ENCODE measurements at places on chromosomes 5 and 9.

GRCh38 chr5:87231037-87231808 lies 36.5 kb upstream of the RASA1 start:
- DNase-seq = no peak

DNA sequence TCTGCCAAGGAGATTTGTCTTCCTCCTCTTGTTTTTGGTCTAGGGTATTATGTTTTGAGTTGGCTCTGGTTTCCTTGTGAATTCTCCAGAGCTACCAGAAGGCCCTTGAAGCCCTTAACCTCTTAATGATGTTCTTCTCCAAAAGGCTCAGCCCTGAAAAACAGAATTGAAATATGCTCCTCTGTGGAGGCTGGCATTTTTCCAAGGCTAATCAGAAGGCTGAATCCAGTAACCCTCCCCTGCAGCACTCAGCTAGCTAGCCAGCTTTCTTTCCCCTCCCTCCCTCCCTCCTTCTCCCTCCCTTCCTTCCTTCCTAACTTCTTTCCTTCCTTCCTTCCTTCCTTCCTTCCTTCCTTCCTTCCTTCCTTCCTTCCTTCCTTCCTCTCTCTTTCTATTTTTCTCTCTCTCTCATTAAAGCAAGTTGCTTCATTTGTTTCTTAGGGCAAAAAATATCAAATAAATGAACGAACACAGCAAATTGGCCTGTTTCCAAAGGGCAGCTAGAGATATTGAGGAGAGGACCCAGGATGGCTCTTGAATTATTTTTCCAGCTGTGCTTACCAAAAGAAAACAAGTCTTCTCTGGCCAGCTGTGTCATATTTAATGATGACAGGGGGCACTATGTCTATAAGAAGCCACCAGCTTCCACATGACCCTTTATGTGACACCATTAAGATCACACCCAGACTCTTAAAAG lies 38.7 kb downstream of the JAKMIP2 start:
- DNase-seq = no peak

DNA sequence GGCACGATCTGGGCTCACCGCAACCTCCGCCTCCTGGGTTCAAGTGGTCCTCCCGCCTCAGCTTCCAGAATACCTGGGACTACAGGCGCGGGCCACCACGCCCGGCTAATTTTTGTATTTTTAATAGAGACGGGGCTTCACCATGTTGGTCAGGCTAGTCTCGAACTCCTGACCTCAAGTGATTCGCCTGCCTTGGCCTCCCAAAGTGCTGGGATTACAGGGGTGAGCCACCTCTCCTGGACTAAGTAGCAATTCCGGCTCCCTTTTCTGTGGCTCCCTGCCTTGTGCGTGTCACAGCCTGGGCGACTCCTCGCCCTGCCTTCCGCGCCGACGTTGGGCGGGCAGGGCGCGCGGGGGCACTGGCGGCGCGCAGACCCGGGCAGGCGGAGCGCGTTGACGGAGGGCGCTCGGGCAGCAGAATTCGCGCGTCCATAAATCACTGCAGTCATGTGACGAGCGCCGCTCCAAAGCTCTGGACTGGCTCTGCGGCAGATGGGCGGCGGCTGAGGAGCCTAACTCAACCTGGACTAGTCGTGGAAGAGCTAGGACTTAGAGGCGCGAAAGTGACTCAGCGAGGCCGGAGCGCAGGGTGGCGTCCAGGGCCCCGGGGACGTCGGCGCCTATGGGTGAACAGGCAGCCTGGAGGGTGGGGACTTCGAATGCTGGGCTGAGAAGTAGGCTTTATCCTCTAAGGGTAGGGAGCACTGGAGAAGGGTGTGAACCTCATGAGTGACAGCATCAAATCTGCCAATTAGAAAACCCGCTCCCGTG lies 1.4 kb upstream of the CIZ1 start:
- DNase-seq = peak; percentile 85

DNA sequence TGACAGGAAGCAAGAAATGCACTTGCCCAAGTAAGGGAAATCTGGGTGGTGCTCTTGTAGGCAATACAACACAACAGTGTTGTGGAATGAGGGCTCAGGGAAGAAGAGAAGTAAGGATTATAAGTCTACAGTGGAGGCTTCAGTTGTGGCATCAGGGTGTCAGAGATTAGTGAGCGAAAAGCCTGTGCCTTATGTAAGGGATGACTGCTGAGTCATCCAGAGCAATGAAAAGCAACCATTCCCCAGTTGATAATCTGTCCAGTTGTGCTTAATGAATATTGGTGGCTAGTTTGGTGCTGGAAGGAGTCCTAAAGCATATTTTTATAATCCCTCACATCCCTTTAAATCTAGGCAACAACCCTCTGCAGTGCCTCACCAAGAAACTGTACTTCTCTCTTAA lies 42.0 kb downstream of the FBXO38 start:
- no peak for DNase-seq

GRCh38 chr9:16656432-16657169 lies 213.9 kb downstream of the BNC2 start:
- no peak for DNase-seq

- DNase-seq = no peak
Measured at GRCh38 chr9:108703429-108703828, 152.4 kb downstream of the ACTL7B start.

GRCh38 chr5:36734422-36734821 lies 128.0 kb downstream of the SLC1A3 start:
- no peak for DNase-seq

DNA sequence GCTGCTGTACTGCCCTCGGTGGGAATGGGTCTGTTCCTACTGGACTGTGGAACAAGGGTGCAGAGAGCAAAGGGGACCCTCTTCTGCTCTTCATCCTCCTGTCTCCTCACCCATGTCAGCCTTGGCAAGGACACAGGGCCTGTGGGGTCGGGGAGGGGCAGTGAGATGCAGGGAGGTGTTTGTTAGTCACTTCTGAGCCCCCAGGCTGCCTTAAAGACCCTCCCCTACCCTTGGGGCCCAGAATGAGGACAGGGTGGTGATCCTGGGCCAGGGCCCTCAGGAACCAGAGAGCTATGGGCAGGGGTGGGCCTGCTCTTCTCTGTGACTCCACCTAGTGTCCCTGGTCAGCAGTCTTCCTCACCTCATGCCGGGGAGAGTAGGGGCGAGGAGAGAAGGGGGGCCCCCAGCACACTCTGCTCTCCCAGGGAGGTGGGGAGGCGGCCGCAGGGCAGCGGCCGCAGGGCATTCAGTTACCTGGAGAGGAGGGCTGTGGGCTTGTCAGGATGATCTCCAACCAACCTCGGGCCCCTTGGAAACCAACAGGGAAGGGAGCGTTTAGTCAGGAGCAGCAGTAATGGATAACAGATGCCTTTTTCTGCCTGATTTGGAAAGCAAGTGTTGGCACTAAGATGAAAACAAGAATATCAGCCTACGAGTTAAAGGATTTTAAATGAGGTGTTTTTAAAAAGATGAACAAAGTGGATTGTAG lies 62.0 kb upstream of the GARNL3 start:
- no peak for DNase-seq

- no peak for DNase-seq
Measured at GRCh38 chr9:93130861-93131481, 3.1 kb downstream of the NINJ1 start.

DNA sequence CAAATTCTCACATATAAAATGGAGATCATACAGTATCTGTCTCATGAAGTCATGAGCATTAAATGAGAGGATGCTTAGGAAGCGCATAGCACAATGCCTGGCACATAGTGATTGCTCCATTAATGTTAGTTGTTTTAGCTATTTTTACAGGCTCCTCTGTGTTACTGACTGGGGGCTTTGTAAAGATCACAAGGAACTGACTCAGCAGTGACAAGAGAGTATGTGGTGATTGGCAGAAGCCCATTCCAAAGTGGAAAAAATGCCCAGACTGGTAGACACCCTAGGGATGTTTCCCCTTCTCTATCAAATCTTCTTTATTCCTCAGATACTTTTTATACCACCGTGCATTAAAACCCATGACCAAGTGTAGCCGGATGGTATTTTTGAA lies 33.5 kb downstream of the ABLIM3 start:
- DNase-seq = no peak

DNA sequence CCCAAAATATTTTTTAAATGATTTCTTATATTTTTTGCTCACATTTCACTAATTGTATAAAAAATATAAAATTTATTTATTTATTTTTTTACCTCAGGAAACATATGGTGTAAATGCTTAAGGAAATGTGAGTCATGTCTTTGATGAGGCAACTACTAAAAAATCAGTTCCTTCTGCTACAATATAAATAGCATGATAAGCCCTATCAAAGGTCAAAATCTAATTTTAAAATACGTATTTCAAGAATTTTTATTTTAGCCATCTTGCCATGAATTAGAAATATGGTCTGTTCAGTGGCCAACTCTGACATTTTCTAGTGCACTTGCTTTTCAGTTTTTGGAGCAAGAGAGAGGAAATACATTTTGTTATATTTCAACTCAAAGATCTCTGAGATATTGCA lies 50.5 kb downstream of the PDE4D start:
- no peak for DNase-seq

DNA sequence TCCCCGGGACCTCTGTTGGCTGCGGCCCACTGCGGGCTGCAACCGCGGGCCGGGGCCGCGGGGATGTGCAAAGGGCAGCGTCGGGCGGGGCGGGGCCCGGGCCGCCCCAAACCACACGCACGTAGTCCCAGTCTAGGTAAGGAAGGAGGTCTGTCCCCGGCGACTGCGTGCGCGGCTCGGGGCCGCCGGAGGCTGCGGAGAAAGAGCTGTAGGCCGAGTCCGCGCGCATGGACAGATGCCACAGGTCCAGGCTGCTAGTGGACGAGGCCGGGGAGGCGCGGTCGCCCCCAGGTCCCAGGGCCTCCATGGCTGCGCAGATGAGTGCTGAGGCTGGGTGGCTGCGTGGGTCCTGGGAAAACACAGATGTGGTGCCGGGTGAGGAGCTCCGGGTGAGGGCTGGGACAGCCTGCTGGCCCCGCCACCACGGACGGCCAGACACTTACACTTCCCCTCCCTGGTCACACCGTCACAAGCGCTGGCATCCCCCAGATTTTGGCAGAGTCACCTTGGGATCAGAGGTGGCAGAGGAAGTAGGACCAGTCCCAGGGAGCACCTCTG lies 4.5 kb downstream of the SHROOM1 start:
- no peak for DNase-seq

- DNase-seq = no peak
Measured at GRCh38 chr5:7793895-7794294, 57.0 kb downstream of the CFAP90 start.

DNA sequence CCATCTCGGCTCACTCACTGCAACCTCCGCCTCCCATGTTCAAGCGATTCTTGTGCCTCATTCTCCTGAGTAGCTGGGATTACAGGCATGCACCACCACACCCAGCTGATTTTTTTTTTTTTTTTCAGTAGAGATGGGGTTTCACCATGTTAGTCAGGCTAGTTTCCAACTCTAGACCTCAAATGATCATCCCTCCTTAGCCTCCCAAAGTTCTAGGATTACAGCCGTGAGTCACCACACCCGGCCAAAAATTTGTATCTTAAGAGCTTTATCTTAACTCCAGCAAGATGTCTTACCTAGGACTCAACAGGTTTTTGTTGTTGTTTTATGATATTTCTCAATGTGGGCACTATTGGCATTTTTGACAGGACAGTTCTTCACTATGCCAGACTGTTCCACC lies 27.9 kb downstream of the LYRM7 start:
- no peak for DNase-seq

DNA sequence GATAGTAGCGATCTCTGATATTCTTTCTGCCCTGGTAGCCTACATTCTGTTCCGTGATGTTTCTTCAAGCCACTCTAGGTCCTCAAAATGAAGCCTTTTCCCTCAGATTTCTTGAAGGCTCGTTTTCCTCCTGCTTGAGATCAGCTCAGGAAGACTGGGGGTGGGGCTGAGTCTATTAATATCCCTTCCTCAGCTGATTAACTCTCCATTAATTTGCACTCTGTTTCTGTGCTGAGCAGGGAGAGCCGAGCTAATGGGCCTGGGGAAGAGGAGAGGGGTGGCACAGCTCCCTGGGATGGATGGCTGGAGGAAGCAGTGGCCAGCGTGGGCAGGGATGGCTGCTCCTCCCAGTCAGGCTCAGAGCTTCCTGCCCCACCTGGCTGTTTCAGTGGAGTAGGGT lies 93.3 kb downstream of the PPARGC1B start:
- DNase-seq = no peak

DNA sequence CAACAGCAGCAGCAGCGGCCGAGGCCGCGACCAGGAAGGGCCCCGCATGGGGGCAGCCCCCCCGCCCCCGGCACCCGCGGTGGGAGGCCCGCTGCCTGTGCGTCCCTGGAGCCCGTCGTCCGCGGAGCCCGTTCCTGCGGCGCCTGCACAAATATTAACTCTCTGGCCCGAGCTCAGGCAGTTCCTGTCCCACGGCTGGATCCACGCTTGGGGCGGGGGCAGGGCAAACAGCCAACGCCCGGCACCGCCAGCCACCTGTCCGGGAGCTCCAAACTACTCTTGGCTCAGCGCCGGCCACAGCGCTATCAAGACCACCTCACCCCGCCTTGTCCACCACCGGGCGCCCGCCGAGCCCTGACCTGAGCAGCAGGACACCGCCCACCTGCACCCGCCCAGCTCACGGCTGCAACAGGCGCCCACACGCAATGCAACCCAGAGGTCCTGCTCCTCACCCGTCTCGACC lies at the start of gene LRRC26:
Gene LRRC26 (minus strand): TSS at position 156 of the 463 bp plus-strand sequence. CDS start 108 bp downstream, at position 48.
- no peak for DNase-seq

DNA sequence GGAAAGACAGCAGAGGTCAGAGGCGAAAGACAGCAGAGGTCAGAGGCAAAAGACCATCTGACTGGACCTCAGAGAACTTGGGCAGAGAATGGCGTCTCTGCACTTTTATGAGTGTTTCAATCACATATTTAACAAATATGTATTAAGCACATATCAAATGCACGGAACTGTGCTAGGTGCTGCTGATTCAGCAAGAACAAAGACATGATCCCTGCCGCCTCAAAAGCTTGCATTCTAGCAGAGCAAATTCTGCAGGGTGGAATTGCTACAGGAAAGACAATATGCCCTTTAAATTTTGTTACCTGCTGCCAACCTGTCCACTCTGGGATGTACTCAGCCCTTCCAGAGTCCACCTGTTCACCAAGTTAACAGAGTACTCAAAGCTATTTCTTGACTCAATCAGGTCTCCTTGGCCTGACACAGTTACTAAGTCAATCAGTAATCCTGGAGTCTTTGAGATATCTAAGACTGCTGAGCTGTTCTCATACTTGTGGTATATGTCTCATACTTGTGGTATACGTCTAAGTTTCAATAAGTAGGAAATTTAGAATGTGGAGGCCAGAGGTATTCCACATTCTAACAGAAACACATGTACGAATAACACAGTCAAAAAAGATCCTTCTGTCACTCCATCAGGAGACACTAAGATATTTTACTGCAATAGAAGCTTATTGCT lies 131.8 kb downstream of the GNAQ start:
- DNase-seq = no peak

DNA sequence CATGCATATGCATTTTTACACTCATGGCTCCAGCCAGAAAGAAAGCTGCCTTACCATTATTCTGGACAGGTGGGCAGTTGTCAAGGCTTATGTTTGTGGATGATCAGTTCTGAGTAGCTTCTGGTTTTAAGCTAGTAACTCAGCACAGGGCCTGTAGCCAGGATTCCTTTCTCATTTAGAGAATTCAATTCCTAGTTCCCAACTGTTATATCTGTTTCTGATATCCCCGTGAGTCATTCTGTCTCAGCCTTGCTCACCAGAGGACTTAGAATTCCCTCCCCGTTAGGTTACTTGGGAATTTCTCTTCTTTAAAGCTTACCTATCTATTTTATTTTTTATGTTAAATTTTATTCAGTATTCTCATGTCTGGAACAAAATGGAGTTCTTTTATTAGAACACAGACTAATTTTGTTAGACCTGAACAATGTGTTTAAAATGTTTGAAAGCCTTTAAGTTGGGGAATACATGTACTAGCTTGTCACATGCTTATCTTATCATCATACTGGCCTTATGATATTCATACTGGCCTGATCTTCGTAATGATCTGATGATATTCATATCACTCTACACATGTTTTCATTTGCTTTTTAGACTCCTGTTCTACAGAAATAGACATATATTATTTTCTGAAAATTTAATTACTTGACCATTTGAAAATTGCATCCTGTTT lies 47.1 kb downstream of the CAST start:
- no peak for DNase-seq
